Activated CD8-positive, alpha-beta memory T cell treated with anti-CD3 and anti-CD28 coated beads, Interleukin-2, amount 10 ng/mL, durations not matched to agents 7 days and 5 days (primary cell): ENCODE measurements at places on chromosomes 13 and 19. TPM values are rescaled to one million over a fixed set of nuclear protein-coding genes. Genes with fewer than 3 reads are reported as not detected.

ZNF135 gene
- 0.49 TPM for total RNA-seq

CACNG7 gene
- not detected for total RNA-seq

SGTA gene
- 49.3 TPM for total RNA-seq

TEX26 gene
- total RNA-seq, result not detected

STOML3 gene
- total RNA-seq, result not detected

ACP7 gene
- total RNA-seq, result not detected
